Head of caudate nucleus (tissue), 42 donors: ENCODE measurements at places on chromosomes 3 and 15.

DNA sequence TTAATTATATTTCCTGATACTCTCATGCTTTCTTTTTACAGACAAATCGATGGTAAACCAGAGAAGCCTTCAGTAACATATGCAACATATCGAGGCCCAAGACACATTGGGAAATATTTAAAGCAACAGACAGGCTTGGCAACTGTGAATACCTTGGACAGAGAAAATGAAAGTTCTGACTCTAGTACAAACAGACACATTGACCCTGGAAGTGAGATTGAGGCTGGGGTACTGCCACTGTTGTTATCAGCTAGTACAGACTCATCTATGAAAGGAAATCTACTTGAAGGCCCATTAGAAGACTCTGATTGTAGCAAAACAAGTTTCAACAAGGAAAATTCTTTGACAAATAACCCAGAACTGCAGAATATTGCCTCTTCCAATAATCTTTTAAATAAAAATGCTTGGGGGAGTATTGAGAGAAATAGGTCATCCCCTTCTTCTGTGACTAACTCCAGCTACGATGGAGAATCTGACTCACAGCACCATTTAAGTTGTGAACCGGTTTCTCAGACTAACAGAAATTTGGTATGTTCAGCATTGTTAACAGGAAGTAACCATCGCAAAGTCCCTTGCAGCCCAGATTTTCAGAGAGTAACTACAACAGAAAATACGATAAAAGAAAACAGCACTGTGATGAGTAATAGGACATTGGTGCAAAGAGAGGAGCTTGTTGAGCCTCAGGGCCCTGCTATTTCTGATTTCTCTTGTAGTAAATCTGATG is 50.2 kb downstream of the CRYBG3 start:
- no peak for DNase-seq

DNA sequence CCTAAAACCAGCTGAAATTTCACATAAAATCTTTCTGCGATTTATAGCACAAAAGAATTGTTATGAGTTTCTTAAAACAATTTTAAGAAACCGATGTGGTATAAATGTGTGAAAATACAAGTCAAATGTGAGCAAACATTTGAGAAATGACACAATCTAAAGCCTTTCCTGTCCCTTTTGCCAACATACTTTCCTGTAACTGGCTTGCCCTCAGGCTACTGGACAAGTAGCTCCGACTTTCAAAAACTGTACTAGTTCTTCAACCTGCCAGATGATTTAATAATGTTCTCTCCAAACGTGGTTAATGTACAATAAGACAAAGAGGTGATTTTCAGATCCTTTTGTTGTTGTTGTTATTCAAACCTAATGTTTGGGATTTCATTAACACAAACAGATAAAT is 105.9 kb upstream of the ARHGEF26 start:
- no peak for DNase-seq

- no peak for DNase-seq
Observed at GRCh38 chr15:48570822-48571221, 74.7 kb downstream of the FBN1 start.

DNA sequence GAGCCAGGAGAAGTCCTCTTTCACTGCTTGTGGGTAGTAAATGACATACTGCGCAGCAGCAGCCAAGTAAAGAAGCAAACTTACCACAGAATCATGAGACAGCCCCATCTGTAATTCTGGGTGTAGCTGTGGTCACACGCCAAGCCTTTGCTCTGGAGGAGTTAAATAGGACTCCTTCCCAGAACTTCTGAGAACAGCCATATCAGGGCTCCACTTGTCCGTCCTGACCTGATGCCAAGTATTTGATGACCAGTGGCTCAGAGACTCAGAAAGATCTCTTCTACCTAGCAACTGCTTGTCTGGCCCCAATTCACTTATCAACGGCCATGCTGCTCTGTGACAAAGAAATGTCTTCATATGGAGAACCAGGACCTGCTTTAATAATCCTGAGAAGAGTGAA is 20.6 kb upstream of the GOLIM4 start:
- no peak for DNase-seq

GRCh38 chr15:45091576-45091975 is 22.4 kb downstream of the DUOX2 start:
- no peak for DNase-seq

DNA sequence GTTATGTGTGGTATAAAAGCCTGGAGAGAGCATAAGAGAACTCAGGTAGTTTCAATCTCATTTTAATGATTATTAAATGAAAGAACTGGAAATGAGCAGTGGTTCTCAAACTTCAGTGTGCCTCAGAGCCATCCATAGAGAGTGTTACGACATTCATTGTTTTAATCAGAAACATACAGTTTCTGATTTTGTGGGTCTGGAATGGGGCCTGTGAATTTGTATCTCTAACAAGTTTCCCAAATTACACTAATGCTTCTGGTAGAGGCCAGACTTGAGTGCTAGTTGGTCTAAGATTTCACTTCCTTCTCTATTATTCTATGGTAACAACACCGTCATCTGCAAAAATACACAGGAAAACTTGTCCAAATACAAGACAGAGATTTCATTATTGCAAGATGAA is 292.0 kb upstream of the NECTIN3 start:
- DNase-seq: no peak

GRCh38 chr3:85875589-85875988 is 916.8 kb downstream of the CADM2 start:
- DNase-seq: no peak

GRCh38 chr3:63876260-63876659 is 12.6 kb downstream of the ATXN7 start:
- no peak for DNase-seq

- no peak for DNase-seq
Observed at GRCh38 chr15:71386448-71387236, 271.4 kb downstream of the THSD4 start.

DNA sequence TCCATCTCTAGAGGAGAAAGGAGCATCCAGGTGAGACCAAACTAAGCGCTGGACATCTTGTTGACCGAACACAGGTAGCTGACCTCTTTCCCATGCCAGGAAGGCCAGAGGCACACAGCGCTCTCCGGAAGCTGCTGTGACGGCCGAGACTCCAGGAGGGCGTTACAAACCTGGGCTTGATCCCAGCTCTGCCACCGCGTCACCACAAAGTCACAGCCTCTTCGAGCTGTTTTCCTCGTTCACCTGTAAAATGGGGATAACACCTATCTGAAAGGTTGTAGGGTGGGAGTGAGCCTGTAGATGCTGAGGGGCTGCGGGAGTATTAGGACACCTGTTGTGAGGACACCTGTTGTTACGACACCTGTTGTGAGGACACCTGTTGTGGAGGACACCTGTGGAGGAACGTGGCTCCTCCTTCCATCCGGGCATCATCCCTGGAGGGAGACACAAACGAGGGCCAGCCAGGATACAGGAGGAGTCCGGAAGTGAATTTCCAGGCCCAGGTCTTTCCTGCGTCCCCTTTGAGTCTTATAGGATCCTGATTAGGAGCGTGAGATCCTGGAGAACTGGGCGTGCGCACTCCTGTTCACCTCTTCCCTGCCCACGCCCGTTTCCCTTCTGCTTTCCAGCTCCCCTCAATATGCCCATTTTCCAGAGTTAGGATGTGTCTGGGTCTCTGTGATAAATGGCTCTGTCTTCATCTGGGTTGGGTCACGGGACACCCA is 2.3 kb upstream of the MUC4 start:
- no peak for DNase-seq

DNA sequence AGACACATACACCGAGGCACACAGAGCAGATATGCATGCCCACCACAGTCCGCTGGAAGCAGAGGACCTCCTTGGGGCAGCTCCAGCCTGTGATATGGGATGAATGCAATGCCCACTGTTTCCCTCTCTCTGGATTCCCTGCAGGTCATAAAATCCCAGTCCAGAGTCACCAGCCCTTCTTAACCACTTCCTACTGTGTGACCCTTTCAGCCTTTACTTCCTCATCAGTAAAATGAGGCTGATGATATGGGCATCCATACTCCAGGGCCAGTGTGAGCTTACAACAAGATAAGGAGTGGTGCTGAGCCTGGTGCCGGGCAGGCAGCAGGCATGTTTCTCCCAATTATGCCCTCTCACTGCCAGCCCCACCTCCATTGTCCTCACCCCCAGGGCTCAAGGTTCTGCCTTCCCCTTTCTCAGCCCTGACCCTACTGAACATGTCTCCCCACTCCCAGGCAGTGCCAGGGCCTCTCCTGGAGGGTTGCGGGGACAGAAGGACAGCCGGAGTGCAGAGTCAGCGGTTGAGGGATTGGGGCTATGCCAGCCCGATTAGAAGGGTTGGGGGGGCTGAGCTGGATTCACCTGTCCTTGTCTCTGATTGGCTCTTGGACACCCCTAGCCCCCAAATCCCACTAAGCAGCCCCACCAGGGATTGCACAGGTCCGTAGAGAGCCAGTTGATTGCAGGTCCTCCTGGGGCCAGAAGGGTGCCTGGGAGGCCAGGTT is at the start of gene GNAT1:
GNAT1 (plus strand) TSS at position 675 of the 725 bp plus-strand sequence. CDS start 116 bp downstream, outside the sequence.
- DNase-seq: no peak

DNA sequence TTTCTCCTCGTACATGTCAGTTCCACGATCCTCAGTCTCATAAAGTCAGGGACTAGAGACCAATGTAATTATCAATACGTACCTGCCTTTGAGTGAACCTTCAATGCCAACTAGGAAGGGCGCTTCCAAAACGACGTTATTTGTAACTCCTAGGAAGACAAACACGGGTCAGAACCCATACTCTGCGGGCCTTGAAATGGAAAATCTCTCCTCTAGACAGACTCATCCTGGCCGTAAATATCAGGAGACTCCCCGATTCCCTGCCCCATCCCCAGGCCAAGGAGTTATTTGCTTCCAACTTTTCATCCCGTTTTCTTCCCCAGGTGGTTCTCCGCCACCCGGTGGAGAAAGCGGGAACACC is 578 bp downstream of the OIP5 start:
- DNase-seq: peak; percentile 58

- DNase-seq: no peak
Observed at GRCh38 chr15:44798826-44799225, 62.5 kb downstream of the TRIM69 start.

DNA sequence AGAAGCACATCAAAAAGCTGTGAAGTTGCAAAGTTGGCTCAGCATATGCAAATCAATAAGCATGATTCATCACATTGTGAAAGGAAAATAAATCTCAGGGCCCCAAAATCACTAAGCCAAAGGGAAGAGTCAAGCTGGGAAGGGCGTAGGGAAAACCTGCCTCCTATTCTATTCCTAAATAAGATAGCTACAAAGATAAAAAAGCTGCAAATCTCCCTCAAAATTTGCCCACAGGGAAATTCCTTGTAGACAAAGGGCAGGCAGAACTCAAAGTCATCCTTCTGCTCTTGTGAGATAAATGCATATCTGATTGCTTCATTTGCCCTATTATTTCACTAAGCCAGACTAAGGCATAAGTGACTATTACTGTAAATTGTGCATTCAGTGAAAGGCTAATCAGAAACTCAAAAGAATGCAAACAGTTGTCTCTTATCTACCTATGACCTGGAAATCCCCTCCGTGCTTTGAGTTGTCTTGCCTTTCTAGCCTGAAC is 30.5 kb upstream of the CCNL1 start:
- DNase-seq: no peak

GRCh38 chr3:101223016-101223415 is 97.4 kb downstream of the IMPG2 start:
- DNase-seq: no peak

- DNase-seq: no peak
Observed at GRCh38 chr3:153260681-153261080, 98.7 kb downstream of the RAP2B start.

DNA sequence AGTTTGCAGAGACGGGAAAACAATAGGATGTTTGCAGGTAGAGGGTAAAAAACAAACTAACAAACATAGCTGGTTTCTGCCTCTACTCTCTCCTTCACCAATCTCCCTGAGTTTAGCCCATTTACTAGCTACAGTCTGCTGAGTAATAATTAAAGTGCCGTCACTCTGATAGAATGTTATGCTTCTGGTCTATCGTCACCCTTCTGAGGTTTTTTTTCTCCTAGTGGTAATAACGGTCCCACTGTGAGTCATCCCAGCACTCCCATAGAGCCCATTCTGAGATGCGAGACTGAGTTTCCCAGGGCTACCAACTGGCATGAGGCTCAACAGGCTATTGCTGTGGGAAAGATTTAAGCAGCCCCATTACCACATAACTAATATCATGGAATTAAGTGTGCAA is 56.4 kb downstream of the PLAAT1 start:
- no peak for DNase-seq

DNA sequence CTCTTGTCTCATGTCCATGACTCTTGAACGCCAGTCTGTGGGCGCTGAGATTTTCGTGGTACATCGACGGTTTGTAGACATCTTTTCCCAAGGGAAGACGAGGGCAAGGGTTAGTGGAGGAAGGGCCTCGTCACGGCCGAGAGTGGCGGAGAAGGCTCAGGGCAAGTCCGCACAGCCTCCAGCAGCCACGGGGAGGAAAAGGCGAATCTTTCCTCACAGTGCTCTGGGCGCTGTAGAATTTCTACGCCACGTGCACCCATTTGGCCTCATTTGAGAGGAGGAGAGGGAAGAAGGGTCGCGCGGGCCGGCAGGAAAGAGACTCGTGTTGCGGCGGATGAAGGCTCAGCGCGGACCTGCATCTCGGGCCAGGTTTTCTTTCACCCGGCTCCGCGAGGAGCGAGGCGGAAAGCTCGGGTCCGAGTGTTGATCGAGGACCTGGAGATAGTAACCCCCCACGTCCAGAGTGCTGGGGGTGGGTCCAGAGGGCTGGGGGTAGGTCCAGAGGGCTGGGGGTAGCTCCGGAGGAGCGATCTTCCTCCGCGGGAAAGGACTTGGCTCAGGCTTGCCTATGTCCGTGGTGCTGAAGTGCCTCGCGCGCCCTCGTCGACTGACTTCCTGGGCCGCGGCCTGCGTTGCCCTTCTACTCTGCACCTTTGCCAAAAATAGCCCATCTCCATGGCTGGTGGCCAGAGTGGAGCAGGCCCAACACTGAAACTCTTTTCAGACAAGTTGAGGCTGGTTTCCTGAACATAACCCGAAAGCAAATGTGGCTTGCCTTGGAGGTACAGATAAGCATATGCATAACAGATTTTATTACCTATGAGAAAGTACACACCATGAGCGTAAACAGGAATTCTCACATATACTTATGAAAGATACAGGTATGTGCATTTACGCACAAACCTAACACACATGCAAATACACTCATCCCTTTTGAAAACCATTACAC is 1.1 kb downstream of the SLC35G2 start:
- DNase-seq: peak; percentile 57

DNA sequence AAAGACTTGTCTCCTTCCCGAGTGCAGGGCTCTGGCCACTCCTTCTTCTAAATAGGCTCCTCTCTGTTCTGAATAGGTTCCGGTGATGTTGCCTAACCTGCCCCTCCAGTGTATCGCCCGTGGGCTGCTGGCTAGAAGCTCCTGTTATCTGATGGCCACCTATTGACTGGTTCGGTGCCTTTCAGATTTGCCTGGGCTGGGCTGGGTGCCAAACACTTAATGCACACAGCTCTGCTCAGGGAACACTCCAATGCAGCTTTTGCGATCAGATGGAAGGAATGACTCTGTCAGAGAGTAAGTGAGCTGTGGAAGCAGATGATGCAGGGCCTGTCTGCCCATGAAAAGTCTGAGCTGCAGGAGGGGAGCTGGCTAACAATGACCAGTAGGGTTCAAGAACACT is 112.9 kb downstream of the CORO2B start:
- DNase-seq: no peak

GRCh38 chr3:119632216-119632615 is 28.2 kb downstream of the POPDC2 start:
- no peak for DNase-seq
